Karpas-422 (cell line): ENCODE measurements at places on chromosomes 3 and 15. TPM values are rescaled to one million over a fixed set of nuclear protein-coding genes. Genes with fewer than 3 reads are reported as not detected.

DNA sequence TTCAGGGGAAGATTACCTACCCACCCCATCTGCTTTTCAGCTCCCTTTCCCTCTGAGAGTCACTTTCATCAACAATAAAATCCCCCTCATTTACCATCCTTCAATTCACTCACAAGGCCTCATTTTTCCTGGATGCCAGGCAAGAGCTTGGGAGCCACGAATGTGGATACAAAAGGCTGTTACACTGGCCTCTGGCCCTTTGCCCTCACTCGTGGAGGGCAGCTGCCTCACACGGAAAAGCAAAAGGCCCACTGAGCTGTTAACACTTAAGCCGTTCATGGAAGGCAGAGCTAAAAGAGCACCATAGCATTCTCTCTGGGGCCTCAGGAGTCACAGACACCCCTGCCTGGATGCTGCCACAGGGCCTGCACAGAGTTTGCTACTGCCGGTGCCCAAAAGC lies 102.4 kb upstream of the TUSC7 start:
- H3K27me3 ChIP-seq, result no peaks in the 10 kb centered on the region
- no peaks in the 10 kb centered on the region for H3K36me3 ChIP-seq
- H3K4me1 ChIP-seq, result no peaks in the 10 kb centered on the region
- H3K27ac ChIP-seq, result no peak overlapping the region
- no peak overlapping the region for H3K4me3 ChIP-seq

DNA sequence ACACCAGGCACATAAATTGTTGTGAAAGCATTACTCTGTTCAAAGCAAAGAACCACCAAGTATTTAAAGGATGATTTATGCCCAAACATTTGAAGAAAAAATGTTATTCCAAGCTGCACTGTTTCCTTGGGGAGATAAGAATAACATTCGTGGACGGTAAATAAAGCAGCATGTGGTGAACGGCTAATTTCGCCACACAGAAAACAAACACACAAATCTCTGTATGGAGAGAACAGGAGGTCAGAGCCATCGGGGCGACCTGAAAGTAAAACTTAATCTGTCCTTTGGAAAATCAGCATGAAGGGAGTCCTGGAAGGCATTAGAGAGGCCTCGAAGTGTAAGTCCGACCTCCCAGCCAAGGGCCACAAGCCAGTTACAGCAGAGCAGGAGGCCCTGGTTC lies 27.1 kb upstream of the GABRG3 start:
- no peaks in the 10 kb centered on the region for H3K4me1 ChIP-seq
- no peaks in the 10 kb centered on the region for H3K27me3 ChIP-seq
- no peak overlapping the region for H3K4me3 ChIP-seq
- DNase-seq, result no peak
- H3K27ac ChIP-seq, result no peak overlapping the region

Gene FANCD2OS
- not detected in 2 replicates for total RNA-seq

Gene CTXN2
- not detected in 2 replicates for total RNA-seq

- no peak overlapping the region for H3K27ac ChIP-seq
- H3K36me3 ChIP-seq, result 0 out of 2 replicates have a peak, but pooled peaks cover 6% of the 10 kb centered on the region
- H3K4me3 ChIP-seq, result no peak overlapping the region
Observed at GRCh38 chr15:94324835-94325767, 93.7 kb downstream of the MCTP2 start.

DNA sequence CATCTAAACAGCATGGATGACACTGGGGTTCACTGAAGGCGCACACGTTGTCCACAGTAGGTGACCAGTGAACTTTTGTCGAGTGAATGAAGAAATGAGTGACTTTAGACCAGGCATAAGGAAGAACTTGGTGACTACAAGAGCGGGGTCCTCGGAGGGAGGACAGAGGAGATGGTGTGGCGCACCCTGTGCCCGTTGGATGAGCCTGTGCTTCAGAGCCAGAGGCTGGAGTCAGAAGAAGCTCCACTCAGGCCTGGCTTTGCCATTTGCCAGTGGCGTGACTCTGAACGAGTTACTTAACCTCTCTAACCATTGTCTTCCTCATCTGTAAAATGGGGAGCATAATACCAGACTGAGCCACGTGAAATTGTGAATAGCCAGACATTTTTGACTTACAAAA lies 42.2 kb downstream of the MUC4 start:
- H3K36me3 ChIP-seq, result no peaks in the 10 kb centered on the region
- DNase-seq, result no peak
- H3K27me3 ChIP-seq, result no peaks in the 10 kb centered on the region
- H3K4me3 ChIP-seq, result no peak overlapping the region
- H3K27ac ChIP-seq, result no peak overlapping the region

DNA sequence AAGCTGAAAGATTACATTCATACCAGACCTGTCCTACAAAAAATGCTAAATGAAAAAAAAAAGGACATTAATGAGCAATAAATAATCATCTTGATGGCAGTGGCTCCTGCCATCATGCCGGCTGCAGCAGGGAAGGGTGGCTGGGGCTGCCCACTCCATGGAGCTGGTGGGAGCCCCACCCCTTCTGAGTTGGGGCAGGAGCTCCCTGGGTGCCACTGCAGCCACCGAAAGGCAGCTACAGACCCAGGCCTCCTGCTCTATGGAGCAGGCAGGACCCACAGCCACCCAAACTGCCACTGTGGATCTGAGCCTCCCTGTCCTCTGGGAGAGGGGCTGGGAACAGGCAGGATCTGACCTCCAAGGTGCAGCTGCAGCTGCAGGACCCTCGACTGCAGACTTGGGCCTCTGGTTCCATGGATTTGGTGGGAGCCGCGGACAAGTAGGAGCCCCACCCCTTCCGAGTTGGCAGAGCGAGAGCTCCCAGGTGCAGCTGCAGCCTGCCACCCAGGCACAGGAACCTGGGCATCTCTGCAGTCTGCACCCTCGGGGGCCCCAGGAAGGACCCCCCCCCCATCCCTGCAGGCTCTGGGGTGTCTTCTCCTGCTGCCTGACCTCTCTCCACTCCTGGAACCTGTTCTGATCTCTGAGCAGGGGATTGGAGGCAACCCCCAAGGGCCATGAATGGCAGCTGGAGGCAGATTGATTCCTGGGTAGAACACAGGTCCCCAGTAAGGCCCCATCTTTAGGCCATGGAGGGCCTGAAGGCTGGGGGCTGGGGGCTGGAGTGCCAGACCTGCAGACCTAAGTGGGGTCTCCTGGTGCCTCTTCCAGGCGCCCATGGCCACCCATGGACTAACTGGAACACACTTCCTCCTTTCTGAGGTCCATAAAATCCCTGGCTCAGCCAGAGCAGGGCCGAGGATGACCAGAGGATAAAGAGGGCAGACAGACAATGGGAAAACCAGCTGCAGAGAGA lies 70.4 kb upstream of the TTC14 start:
- no peak for DNase-seq
- H3K4me1 ChIP-seq, result no peaks in the 10 kb centered on the region
- no peaks in the 10 kb centered on the region for H3K36me3 ChIP-seq
- H3K27ac ChIP-seq, result no peak overlapping the region
- H3K4me3 ChIP-seq, result no peak overlapping the region

DNA sequence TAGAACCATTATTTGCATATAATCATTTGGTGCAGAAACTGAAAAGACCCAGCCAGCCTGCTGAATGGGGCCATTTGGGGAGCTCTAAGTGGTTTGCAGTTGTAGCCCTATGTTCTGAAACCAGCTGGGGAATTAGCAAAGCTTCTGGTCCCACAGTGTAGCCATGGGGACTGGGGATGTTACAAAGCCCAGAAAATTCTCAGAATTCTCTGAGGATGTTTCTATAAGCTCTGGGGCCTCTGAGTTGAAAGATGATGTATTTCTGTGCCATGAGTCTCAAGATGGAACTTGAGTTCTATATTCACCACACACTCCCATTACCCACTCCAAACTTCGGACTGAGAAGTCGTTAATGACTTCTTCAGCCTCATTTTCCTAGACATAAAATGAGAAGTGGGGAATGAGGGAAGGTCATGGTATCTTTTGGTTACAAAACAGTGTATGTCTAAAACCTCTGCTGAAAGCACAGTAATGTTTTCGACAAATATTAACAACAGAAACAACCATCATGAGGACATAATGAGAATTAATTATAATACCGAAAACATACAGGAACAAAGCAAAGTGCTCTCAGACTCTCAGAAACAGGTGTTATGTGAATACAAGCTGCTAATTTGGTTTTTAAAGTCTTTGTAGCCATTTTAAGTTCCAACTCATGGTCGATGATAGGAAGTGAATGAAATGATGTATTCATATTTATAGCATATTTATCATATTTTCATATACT lies 89.4 kb downstream of the RFTN1 start:
- H3K36me3 ChIP-seq, result peaks cover 46% of the 10 kb centered on the region
- H3K4me3 ChIP-seq, result peak overlapping the region; percentile 34
- H3K27me3 ChIP-seq, result no peaks in the 10 kb centered on the region
- peaks cover 100% of the 10 kb centered on the region for H3K4me1 ChIP-seq

DNA sequence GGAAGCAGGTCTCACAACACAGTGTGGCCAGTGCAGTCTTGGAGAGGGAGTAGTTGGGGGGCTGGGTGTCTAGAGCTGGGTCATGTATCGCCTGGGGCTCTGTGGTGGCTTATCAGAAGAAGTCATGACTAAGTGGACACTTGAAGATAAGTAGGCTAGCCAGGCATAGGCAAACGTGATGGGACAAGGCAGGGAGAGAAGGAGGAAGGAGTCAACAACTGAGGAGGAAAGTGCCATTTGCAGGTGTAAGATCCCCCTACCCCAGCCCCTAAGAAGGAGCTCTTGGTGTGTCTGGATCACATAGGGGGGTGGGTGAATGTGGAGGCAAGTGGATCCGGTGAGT lies 352.3 kb downstream of the LRTM1 start:
- H3K4me3 ChIP-seq, result no peak overlapping the region
- H3K4me1 ChIP-seq, result no peaks in the 10 kb centered on the region
- DNase-seq, result no peak
- no peaks in the 10 kb centered on the region for H3K36me3 ChIP-seq
- no peaks in the 10 kb centered on the region for H3K27me3 ChIP-seq
- H3K27ac ChIP-seq, result no peak overlapping the region

Gene STAB1
- not detected in 2 replicates for total RNA-seq

Gene KIF15
- total RNA-seq, result 15.2 and 27.1 TPM in 2 replicates

DNA sequence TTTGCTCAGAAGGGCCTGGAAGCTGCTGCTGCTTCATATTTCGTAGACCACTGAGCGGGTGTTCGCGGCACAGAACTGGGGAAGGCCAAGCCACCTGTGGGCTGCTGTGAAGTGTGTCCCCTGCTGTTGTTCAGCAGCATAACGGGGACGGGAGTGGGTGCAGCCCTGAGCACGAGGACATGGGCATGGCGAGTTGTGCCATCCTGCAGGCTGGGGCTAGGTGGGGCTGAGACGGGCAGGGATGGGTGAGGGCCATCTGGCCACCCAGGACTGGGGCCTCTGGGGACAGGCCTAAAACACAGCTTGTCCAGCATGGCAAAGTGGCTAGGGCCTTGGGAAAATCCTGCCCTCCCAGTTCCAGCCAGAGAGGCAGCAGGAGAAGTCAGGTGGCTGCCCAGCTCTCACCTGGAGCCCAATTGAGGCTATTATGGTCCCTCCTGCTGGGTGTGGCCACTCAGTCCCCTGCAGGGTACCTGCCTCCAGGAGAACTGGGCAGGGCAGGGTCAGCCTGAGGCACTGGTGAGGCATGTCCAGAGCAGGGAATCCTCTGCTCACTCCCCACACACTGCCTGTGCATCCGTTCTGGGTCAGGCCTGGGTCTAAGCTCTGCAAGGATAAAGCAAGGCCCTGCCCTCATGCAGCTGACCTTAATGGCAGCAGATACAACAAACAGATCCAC lies 29.5 kb downstream of the CFAP100 start:
- no peaks in the 10 kb centered on the region for H3K27me3 ChIP-seq
- no peak overlapping the region for H3K4me3 ChIP-seq
- H3K36me3 ChIP-seq, result no peaks in the 10 kb centered on the region
- no peak overlapping the region for H3K27ac ChIP-seq

DNA sequence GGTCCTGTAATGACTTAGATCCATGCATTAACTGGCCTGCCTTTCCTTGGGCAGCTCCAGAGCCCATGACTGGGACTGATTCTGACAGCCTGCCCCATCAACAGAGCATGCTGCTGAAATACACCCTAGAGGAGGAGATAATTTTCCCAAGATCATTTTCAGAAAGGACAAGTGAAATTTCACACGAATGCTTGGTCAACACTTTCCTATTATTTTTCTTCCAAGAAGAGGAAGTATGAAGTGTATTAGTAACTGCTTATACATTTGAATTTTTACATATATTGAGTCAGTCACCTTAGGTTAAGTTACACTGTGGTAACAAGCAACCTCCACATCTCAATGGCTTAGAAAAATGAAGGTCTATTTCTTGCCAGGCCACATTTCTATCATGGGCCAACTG lies 9.7 kb upstream of the NMNAT3 start:
- no peaks in the 10 kb centered on the region for H3K36me3 ChIP-seq
- H3K27me3 ChIP-seq, result no peaks in the 10 kb centered on the region
- no peak overlapping the region for H3K27ac ChIP-seq
- no peak for DNase-seq
- no peaks in the 10 kb centered on the region for H3K4me1 ChIP-seq

- no peak overlapping the region for H3K27ac ChIP-seq
- no peaks in the 10 kb centered on the region for H3K27me3 ChIP-seq
- H3K4me3 ChIP-seq, result no peak overlapping the region
- DNase-seq, result no peak
Observed at GRCh38 chr3:17088602-17089313, 204.0 kb downstream of the PLCL2 start.

GRCh38 chr3:41920406-41920965 lies 41.4 kb downstream of the ULK4 start:
- no peak overlapping the region for H3K4me3 ChIP-seq
- no peaks in the 10 kb centered on the region for H3K27me3 ChIP-seq
- no peaks in the 10 kb centered on the region for H3K36me3 ChIP-seq
- H3K4me1 ChIP-seq, result no peaks in the 10 kb centered on the region
- no peak for DNase-seq

DNA sequence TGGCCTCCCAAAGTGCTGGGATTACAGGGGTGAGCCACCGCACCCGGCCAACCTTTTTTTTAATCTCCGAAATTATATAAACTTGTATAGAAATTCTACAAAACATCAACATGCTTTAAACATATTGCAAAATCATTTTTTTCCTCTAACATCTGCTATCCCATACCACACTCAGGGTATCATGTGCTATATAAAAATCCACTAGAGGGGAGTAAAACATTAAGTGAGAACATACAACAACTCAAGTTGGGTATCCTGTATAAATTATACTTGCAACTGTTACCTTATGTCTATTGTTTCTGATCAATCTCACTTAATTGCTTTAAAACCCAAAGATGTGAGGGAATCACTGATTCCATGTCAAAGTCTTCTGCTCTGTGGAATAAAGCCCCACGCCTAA lies 71.9 kb upstream of the FBN1 start:
- no peak for DNase-seq
- no peak overlapping the region for H3K4me3 ChIP-seq
- no peak overlapping the region for H3K27ac ChIP-seq
- no peaks in the 10 kb centered on the region for H3K27me3 ChIP-seq
- H3K4me1 ChIP-seq, result no peaks in the 10 kb centered on the region
- H3K36me3 ChIP-seq, result no peaks in the 10 kb centered on the region

GRCh38 chr3:194772241-194773000 lies 86.7 kb downstream of the FAM43A start:
- H3K4me1 ChIP-seq, result peaks cover 29% of the 10 kb centered on the region
- H3K4me3 ChIP-seq, result no peak overlapping the region
- DNase-seq, result no peak

DNA sequence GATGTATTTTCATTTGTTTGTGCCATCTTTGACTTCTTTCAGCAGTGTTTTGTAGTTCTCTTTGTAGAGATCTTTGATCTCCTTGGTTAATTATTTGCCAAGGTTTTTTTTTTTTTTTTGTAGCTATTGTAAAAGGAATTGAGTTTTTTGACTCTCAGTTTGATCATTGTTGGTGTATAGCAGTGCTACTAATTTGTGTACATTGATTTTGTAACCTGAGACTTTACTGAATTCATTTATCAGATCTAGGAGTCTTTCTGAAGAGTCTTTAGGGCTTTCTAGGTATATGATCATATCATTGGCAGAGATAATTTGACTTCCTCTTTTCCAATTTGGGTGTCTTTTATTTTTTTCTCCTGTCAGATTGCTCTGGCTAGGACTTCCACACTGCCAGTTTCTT lies 42.2 kb upstream of the POMGNT2 start:
- DNase-seq, result peak; percentile 49
- H3K4me3 ChIP-seq, result no peak overlapping the region
- H3K4me1 ChIP-seq, result peaks cover 22% of the 10 kb centered on the region

Gene SLC24A5
- total RNA-seq, result not detected in 2 replicates
